ENCODE measurements at places on chromosomes 13 and 19.
A peak's percentile ranks its signal among the peaks of the same experiment; 100 is the strongest.

DNA sequence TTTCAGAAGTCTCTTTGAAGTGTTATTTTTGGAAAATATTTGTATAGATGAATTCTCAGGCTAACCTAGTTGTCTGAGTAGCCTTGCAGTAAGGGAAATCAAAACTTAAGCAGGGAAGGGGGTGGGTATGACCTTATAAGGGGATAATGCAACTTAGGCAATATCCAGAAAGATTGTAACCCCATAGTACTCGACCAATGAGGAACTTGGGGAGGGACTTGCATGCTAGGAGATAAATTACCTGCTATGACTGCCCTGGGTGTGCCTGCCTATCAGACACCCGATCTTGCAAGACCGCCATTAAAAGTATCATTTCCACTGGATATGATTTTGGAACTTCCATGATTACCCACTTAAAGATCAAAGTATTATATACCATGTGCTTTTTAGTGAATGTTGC, 23.0 kb upstream of the RFXAP start:
- no peak overlapping the region for H3K4me3 ChIP-seq
- no peak overlapping the region for H3K27ac ChIP-seq
- peaks cover 30% of the 10 kb centered on the region for H3K27me3 ChIP-seq

GRCh38 chr13:24997367-24997967, 98.5 kb upstream of the PABPC3 start:
- no peak overlapping the region for H3K27ac ChIP-seq
- peaks cover 7% of the 10 kb centered on the region for H3K4me1 ChIP-seq
- peaks cover 47% of the 10 kb centered on the region for H3K27me3 ChIP-seq
- no peak for ATAC-seq
- no peak overlapping the region for H3K4me3 ChIP-seq

GRCh38 chr19:29482855-29483640, 42.7 kb upstream of the VSTM2B start:
- no peak overlapping the region for H3K27ac ChIP-seq
- no peaks in the 10 kb centered on the region for H3K27me3 ChIP-seq
- H3K4me3 ChIP-seq, result no peak overlapping the region
- no peak for ATAC-seq

DNA sequence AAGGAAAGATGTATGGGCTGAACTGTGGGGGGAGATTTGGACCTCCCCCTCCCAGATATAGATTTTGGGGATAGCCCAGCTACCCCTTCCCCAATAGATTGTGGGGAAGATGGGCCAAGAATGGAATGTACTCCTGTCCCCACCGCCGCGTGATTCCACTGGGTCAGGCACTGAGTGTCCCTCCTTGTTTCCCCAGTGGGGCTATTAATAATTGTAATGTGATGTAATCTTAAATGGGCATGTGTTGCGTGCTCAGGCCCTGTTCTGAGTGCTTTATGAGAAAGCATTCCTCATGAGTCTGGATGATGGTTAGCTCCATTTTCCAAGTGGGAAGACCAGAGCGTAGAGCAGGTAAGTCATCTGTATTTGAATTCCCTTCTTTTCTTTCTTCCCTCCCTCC, 1.4 kb downstream of the PSMD8 start:
- no peak for ATAC-seq
- H3K4me3 ChIP-seq, result peak overlapping the region; percentile 94

DNA sequence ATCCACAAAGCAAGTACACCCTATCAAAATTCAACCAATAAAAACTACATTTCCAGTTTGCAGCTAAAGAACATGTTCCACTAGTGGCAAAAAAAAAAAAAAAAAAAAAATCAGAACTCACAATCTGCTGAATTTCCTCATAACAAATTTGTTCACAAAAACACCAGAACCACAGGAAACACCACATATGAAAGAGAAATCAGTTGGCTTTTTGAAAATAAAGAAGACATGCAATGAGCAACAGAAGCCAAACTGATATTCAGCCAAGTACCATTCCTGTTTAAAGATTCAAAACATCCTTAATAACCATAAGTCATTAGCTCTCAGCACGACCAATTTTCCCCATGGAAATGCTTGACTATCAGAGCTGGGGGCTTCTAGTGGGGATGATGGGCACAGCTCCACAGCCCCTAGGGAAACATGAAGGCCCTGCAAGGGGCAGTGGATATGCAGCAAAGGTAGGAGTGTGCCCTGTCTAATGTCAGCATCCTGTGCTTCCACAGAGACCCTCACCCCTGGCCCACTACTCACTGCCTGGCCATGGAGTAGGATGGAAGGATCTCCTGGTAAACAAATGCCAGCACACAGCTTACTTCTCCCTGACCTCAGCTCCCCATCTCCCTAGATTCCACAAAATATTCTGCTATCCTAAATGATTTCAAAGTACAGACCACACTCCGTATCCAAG, 74.0 kb upstream of the DOCK9 start:
- H3K4me1 ChIP-seq, result peaks cover 41% of the 10 kb centered on the region
- no peak overlapping the region for H3K4me3 ChIP-seq
- no peak for ATAC-seq

DNA sequence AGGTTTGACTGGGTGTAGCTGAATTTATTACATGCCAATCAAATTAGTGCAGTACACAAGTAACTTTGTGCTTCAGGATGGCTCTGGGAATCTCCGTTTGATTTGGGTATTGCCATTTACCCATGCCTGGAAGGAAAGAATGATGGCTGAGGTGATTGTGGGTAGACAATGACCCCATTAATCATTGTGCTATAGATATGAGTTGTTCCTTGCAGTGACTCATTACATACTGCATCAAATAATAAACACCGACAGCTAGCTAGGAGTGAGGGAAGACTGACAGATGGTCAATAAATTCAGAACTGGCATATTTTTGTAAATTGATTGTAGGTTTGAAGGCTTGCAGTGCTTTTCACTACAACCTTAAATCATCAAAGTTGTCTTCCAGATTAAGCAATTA, 1069.5 kb downstream of the DIAPH3 start:
- no peak for ATAC-seq
- no peaks in the 10 kb centered on the region for H3K27me3 ChIP-seq
- H3K36me3 ChIP-seq, result no peaks in the 10 kb centered on the region
- H3K4me3 ChIP-seq, result no peak overlapping the region

- H3K27ac ChIP-seq, result no peak overlapping the region
- H3K27me3 ChIP-seq, result peaks cover 15% of the 10 kb centered on the region
- no peak overlapping the region for H3K4me3 ChIP-seq
- no peak for ATAC-seq
- H3K4me1 ChIP-seq, result no peaks in the 10 kb centered on the region
Observed at GRCh38 chr13:43732726-43733125, 54.0 kb downstream of the ENOX1 start.

- ATAC-seq, result no peak
- H3K27me3 ChIP-seq, result no peaks in the 10 kb centered on the region
- no peaks in the 10 kb centered on the region for H3K36me3 ChIP-seq
- no peak overlapping the region for H3K4me3 ChIP-seq
- peaks cover 14% of the 10 kb centered on the region for H3K4me1 ChIP-seq
- H3K27ac ChIP-seq, result no peak overlapping the region
Observed at GRCh38 chr13:110597041-110597689, 18.2 kb upstream of the NAXD start.

All from stimulated activated memory B cell treated with anti-CD40 and anti-IgM and Interleukin-4, amounts not matched to agents 10 μg/mL and 1 μg/mL and 100 μg/mL, for 72 hours (primary cell).